Amniotic stem cell (primary cell): ENCODE measurements at places on chromosomes 11 and 22.

DNA sequence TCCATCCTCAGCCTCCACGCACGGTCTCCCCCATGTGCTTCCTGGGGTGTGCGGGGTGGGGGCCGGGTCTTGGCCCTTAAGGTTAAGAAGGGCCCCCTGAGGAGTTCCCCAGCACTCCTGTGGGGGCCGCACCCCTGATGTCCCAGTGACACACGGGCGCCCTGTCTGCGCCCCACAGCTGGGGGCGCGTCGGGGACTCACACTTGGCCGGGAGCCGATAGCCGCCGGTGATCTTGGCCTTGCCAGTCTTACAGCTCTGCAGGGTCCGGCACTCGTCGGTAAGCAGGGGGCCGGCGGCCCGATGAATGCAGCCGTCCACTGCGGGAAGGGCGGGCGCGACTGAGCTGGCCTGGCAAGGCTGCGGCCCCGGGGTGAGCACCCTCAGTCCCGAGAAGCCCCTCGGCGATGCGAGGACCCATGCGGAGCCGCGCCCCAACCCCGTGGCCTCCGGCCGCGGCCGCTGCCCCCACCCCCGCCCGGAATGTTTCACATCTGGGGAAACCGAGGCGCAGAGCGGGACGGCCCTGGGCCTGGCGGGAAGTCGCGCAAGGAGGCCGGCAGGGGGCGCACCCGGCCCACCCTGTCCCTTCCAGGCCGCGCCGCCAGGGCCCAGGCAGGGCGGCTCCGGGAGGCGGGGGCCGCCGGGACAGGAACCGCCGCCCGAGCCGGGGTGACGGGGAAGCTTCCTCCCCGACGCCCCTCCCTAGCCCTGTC is 13.9 kb downstream of the OTUB1 start:
- DNase-seq, result peak; percentile 23

DNA sequence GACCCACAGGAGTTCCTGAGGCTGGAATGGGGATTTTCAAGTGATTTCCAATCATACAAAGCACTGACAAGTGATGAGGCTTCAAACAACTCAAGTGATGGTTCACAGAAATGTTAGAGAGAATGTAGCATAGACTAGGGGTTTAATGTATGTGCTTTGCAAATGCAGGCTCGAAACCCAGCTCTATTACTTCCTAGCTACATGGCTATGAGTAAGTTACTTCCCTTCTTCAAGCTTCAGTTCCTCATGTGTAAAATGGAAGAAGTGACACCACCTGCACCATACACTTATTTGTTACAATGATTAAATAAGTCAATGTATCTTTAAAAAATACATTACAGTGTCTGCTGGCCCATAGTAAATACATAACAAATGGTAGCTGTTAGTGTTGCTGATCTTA is 139.8 kb downstream of the CCDC81 start:
- no peak for DNase-seq

GRCh38 chr22:42993651-42994275 is 21.2 kb downstream of the PACSIN2 start:
- no peak for DNase-seq

DNA sequence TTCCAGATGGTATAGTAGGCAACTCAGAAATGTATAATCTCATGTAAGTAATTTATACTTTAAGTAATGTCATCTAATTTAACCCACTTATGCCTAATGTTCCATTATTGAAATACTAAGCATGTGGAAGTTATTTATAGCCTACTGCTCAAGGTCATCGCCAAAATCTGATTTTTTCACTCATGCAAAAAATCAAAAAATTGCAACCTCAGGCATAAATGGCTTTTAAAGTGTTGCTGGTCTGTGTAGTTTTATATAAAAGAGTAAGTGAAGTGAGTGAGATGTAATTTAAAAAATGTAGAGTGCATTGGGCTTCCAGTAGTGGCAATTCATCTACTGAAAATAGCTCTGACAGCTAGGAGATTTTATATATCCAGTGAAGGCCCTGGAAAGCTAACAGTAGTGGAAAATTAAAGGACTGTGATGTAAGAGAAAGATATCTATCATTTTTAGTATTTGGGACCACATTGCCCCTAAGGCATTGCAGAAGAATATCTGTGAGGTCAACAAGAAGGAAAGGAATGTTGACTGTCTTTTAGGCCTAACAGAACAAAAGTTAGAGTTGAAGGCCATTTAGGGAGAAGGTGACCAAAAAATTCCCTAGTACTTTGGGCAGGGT is 624.5 kb upstream of the CHORDC1 start:
- DNase-seq, result no peak

- no peak for DNase-seq
These were observed 11.6 kb downstream of the PRR33 start for GRCh38 chr11:1879941-1880720.

GRCh38 chr11:76987203-76987602 is 47.0 kb upstream of the B3GNT6 start:
- no peak for DNase-seq

DNA sequence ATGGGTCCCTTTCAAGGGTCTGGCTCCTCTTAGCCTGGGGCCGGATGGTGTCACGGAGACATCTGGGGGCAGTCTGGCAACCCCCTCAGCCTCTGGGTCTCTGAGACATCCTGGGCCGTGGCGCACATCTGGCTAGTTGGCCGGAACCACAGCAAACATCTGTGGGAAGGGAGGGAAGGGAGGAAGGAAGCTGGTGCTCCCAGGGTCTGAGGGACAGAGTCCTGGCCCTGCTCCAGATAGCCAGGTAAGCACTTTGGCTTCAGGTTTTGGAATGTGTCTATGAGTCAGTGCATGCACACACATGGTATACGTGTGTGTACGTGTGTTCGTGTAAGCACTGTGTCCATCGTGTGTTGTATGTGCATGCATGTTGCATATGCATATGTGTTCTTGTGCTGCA is 225.1 kb downstream of the MN1 start:
- DNase-seq, result no peak

DNA sequence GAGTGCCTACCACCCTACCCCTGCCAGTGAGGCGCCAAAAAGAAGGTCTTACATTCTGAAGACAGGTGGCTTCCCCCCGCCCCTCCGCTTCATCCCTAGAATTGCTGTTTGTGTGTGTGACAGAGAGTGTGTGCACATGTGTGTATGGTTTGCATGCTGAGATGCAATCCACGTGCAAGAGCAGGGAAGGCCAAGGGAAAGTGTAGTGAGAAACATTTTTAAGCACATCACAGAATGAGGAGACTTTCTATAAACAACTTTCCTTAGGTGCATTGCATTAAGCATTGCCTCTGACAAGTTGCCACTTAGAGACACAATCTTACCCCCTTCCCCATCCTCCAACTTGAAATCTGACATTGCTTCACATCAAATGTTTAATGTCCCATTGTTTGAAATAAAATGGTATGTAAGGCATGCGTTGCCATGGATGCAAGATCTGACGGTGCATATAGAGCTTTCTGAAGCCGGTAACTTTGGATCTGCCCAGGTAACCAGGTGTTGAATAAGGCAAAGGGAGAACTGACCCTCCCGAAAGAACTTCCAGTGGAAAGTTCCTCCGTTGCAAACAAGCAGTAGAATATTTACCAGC is 21.4 kb downstream of the FJX1 start:
- no peak for DNase-seq
